ENCODE measurements at places on chromosomes 13 and 19. TPM values are rescaled to one million over a fixed set of nuclear protein-coding genes. Genes with fewer than 3 reads are reported as not detected.

DNA sequence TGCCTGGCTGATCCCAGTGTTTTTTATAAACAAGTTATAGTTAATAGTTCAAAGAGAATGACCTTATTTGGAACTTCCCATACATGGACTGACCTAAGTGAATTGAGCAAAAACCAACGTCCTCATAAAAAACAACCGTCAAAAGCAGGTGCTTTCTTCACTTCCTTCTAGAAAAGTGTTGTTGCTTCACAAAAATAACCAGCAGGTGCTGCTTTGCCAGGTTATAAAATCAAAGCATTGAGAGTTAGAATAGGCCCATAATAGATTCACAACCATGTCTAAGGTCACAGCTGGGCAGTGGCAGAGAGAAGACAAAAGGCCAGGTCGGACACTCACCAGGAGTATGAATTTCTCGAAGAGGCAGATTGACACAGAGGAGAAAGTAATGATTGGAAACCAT is 9.5 kb downstream of the RUBCNL start:
- no peak for DNase-seq
- H3K36me3 ChIP-seq: no peaks in the 10 kb centered on the region
- no peaks in the 10 kb centered on the region for H3K4me1 ChIP-seq
- H3K27me3 ChIP-seq: no peaks in the 10 kb centered on the region

GRCh38 chr19:38711726-38712153 is 32.5 kb downstream of the CAPN12 start:
- peaks cover 2% of the 10 kb centered on the region for H3K4me1 ChIP-seq
- peaks cover 2% of the 10 kb centered on the region for H3K36me3 ChIP-seq
- no peaks in the 10 kb centered on the region for H3K27me3 ChIP-seq
- H3K4me3 ChIP-seq: no peak overlapping the region

Gene ZNF791
- 33.4 TPM for total RNA-seq

DNA sequence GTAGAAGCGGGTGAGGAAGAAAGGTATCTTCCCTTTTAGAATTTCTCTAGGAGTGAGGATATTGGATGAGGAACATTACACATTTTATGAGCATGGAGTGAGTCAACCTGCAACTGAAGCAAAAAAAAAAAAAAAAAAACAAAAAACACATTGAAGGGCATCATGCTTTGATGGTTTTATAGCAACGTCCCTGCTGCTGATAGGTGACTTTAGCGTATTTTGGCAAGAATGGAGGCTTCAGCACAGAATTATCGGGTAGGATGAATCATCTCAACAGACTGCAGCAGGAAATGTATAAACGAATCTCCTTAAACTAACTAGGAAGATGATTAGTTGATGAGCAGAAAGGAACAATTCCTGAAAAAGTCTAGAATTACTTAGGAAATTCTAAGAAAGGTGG is 1359.6 kb upstream of the ATXN8OS start:
- DNase-seq: no peak
- no peak overlapping the region for H3K27ac ChIP-seq
- no peaks in the 10 kb centered on the region for H3K4me1 ChIP-seq
- no peaks in the 10 kb centered on the region for H3K36me3 ChIP-seq

DNA sequence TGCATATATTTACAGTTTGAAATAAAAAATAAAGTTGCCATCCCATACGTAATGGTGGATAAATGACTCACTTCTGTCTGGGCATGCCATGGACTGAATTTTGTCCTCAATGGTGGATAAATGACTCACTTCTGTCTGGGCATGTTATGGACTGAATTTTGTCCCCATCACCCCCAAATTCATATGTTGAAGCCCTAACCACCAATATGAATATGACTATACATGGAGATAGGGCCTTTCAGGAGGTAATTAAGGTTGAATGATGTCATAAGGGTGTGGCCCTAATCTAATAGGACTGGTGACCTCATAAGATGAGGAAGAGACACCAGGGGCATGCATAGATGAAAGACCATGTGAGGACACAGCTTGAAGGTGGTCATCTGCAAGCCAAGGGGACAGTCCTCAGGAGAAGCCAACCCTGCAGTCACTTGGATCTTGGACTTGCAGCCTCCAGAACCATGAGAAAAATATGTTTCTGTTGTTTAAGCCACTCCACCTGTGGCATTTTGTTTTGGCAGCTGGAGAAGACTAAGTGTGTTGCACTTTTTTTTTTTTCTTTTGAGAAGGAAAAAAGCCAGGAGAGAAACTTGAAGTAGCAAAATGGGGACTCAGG is 41.8 kb downstream of the RFC3 start:
- no peak for DNase-seq
- no peak overlapping the region for H3K4me3 ChIP-seq
- no peak overlapping the region for H3K27ac ChIP-seq
- H3K4me1 ChIP-seq: no peaks in the 10 kb centered on the region
- H3K27me3 ChIP-seq: no peaks in the 10 kb centered on the region

GRCh38 chr19:18839465-18840287 is 7.9 kb downstream of the UPF1 start:
- no peak overlapping the region for H3K27ac ChIP-seq
- H3K4me3 ChIP-seq: no peak overlapping the region
- DNase-seq: no peak
- H3K36me3 ChIP-seq: peaks cover 8% of the 10 kb centered on the region

DNA sequence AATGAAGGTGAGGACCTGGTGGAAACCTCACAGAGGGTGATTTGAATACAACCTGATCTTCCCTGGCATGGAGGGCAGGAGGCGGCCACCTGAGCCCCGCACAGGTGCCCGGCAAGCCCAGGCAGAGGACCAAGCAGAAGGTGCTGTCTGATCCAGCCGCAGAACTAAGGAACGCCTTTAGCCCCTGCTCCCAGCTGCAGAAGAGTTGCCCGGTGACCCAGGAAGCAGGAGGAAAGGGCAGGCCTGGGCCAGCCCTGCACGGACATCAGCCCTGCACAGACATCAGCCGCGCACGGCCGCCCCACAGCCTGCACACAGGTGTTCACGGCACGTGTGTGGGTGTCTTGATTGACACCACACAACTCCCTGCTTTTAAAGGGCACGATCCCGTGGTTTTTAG is 43.1 kb downstream of the RASA3 start:
- no peak overlapping the region for H3K4me3 ChIP-seq
- no peak overlapping the region for H3K27ac ChIP-seq
- peaks cover 2% of the 10 kb centered on the region for H3K4me1 ChIP-seq
- H3K36me3 ChIP-seq: no peaks in the 10 kb centered on the region
- H3K27me3 ChIP-seq: no peaks in the 10 kb centered on the region
- no peak for DNase-seq

Gene SHKBP1
- 105 TPM for total RNA-seq

GRCh38 chr13:36038785-36039555 is 92.2 kb downstream of the DCLK1 start:
- H3K27me3 ChIP-seq: no peaks in the 10 kb centered on the region
- H3K27ac ChIP-seq: no peak overlapping the region
- H3K36me3 ChIP-seq: no peaks in the 10 kb centered on the region
- H3K4me1 ChIP-seq: no peaks in the 10 kb centered on the region

DNA sequence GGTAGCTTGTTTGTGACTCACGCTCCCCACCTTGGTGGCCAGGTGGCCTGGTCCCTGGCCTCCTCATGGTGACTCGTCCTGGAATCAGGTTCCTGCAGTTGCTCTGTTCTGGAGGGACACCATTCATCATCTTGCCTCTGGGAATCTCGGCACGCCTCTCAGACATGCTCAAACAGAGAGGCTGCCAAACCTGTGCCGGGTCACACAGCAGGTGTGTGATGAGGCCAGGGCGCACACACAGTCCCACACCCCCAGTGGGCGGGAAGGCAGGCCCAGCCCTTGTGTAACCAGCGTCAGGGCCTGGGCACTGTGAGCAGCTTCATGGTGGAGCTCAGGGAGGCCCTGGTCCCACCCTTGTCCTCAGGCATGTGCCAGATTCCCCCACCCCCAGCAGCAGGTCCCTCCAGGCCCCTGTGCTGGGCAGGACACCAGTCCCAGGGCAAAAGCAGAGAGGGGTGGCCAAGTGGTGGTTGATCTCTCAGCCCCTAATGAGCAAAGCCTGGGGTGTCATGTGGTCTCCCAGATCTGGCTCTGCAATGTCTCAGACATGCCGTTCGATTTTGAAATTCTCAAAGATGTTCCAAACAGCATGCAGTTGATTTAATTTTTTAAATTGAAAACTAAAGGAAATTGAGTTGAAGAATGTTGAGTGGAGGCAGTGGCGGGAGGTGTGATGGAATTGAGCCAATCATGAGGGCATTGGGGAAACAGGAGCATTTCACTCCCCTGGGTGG is 12.1 kb downstream of the CEBPA start:
- no peak overlapping the region for H3K4me3 ChIP-seq
- H3K27ac ChIP-seq: no peak overlapping the region
- H3K36me3 ChIP-seq: no peaks in the 10 kb centered on the region
- no peaks in the 10 kb centered on the region for H3K27me3 ChIP-seq
- H3K4me1 ChIP-seq: no peaks in the 10 kb centered on the region

DNA sequence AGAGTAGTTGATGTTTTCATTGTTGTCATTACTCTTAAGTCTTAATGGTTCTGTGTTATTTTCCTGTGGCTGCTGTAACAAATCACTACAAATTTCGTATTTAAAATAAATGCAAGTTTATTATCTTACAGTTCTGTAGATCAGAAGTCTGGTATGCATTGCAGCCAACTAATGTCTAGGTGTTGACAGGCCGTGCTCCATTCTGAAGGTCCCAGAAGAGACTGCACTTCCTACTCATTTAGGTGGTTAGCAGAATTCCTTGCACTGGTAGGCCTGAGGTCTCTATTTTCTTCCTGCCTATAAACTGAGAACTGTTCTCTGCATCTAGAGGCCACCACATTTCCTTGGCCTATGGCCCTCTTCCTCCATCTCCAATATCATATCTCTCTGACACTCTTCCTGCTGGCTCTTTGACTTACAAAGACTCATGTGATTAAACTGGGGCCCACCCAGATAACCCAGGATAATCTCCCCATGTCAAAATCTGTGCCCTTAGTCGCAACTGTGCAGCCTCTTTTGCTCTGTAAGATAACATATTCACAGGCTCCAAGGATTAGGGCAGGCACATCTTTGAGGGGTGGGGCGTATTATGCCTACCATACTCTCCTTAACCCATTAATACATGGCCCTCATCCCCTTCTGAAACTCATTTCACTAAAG is 468.4 kb downstream of the FOXO1 start:
- no peak overlapping the region for H3K4me3 ChIP-seq
- H3K36me3 ChIP-seq: no peaks in the 10 kb centered on the region
- H3K27me3 ChIP-seq: no peaks in the 10 kb centered on the region
- no peak for DNase-seq
- H3K4me1 ChIP-seq: no peaks in the 10 kb centered on the region

Gene ZSCAN4
- total RNA-seq: not detected
